ENCODE measurements at places on chromosomes 7 and 10.

GRCh38 chr7:154843670-154844237 lies 159.2 kb downstream of the PAXIP1 start:
- DNase-seq: no peak

DNA sequence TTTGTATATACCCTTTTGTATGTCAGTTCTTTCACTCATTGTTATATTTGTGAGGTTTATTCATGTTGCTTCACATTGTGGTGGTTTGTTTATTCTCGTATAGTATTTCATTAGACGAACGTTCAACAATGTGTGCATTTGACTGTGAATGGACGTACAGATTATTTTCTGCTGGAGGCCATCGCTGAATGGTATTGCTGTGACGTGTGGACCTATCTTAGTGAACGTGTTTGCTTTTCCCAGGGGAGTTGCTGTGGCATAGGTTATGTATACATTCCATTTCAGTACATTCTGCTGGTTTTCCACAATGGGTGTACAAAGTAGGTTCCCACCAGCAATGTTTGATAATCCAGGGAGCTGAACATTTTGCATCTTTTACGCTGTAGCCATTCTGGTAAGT lies 31.1 kb upstream of the PLEKHS1 start:
- DNase-seq: no peak

DNA sequence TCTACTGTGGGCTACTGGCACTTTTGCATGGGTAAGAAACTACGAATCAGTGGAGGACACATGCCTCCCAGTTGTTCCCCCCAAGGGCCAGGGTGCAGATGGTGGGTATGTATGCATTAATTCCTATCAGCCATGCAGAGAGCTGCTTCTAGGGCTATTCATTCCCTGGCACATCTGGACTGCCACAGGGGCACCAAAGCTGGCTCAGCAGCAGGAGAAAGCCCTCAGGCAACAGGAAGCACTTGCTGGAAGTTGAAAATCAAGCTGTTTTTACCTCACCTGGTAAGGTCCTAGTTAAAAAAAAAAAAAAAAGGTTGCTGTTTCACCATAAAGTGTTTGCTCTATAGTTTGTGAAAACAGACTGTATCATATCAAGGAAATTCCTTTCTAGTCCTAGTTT lies 1342.6 kb downstream of the REEP3 start:
- no peak for DNase-seq

DNA sequence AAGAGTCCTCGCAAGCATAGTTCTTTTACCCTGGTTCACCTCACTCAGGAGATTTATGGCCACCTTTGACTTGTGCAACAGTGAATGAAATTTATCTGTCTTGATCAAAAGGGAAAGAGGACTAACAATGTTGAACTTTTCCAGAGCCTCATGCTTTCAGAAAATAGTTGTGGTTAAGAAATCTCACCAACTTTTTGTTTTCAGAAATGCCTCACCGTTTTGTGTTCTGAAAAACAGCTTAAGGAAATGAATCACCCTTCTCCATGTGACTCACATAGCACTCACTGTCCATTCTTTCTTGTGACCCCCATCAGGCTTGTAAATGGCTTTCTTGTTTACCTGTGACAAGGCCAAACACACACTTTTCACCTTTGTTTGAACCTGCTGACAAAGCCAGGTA lies 148.6 kb upstream of the FAM3C start:
- DNase-seq: peak; percentile 92

- no peak for DNase-seq
Observed at GRCh38 chr10:110218632-110219031, 11.2 kb downstream of the MXI1 start.

- DNase-seq: no peak
Observed at GRCh38 chr7:98317366-98318040, 36.0 kb downstream of the BRI3 start.

DNA sequence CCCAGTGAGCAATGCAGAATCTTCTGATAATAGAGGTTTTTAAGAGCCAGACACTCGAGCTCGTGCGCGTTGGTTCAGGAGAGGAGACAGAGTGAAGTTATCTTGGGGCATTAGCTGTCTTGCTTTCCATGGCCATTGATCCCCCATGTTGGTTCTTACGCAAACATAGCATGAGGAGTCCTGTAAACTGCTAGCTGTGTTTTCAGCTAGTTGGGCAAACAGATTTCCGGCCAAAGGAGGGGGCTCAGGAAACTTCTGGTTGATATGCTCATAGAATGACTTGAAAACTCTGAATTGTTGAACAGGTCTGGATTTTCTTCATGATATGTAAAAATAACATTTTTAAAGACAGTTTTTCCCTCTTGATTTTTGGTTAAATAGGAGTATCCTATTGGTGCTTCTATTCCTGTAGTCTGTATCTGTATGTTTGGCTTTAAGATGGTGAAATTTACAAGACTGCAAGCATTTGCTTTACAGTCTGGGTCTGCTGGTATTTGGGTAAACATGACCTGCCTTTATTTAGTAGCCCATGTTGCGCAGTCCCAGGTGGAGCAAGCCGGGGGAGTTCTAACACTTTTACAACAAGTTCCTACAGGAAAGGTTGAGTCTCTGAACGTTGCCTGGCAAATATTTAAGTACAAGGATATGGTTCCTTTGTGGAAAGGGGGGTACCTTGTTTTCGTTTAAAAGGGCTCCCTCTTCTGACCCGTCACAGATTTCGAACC lies 218.4 kb upstream of the KCND2 start:
- DNase-seq: no peak

DNA sequence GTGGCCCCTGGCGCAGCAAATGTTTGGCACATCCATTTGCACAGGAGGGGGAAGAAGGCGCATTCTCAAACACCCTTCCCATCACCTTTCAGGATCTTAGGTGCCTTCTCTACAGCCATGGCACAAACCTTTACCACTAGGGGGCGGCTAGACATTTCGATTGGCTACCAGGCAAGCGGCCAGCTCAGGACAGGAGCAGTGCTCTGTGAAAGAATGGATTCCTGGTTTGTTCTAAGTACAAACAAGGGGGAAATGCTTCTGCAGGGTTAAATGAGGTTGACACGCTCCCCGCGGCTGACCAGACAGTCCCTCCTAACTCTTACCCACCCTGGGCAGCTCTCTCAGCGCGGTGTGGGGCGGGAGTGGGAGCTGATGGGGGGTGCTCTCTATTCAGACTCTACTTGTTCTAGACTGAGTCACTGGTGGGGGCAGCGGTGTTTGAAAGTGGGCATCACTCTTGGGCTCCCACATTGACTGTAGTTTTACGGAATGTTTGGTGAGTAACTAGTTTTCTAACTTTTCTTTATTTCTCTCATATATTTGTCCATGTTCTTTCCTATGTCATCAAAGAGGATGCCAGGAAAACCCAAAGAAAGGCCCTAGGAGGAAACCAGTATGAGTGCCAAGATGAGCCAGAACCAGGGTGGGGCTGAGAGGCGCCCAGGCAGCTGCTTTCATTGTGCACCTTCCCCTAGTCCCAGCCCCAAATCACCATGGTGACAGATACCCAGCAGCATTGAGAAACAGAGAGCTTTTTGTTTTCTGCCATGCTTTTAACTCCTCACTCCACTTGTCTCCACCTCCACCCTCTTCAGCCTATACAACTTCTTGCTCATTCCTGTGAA lies 61.4 kb upstream of the GPR158 start:
- DNase-seq: peak; percentile 68

- DNase-seq: peak; percentile 54
Observed at GRCh38 chr7:25847336-25848070, 304.5 kb upstream of the NFE2L3 start.

- no peak for DNase-seq
Observed at GRCh38 chr7:108335269-108335918, 120.8 kb downstream of the NRCAM start.

DNA sequence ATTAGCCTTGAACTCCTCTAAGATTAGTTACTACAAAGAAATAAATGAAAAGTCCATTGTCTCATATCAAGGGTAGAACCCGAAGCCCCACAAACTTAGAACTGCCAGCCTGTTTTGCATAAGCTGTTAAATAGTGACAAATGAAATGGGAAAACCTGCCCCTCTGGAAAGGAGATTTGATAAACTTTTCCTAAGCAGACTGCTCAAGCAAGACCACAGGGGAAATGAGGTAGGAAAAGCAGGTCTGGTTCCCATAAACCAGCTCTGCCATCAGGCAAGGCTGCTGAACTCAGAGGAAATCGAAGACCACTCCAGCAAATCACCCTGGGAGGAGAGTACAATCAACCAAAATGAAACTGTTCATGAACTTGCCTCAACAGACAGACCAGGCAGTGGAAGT lies 181.5 kb upstream of the AOAH start:
- no peak for DNase-seq

DNA sequence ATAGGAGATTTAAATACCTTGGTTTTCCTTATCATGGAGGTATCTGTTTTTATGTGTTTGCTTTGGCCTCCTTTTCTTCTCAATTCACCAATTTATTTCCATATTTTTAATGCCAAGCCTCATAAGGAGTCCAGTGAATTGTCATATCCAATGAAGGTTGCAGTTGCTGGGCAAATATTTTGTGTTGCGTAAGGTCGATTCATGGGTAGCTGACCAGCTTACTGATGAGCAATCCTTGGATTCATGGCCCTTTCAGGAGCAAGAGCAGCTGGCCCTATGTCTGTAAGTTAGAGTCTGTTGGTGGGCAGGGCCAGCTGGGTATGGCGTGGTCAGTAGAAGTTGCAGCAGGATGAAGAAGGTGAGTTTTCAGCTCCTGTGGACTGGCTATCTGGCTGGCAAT lies 182.9 kb downstream of the PFKFB3 start:
- DNase-seq: peak; percentile 80

DNA sequence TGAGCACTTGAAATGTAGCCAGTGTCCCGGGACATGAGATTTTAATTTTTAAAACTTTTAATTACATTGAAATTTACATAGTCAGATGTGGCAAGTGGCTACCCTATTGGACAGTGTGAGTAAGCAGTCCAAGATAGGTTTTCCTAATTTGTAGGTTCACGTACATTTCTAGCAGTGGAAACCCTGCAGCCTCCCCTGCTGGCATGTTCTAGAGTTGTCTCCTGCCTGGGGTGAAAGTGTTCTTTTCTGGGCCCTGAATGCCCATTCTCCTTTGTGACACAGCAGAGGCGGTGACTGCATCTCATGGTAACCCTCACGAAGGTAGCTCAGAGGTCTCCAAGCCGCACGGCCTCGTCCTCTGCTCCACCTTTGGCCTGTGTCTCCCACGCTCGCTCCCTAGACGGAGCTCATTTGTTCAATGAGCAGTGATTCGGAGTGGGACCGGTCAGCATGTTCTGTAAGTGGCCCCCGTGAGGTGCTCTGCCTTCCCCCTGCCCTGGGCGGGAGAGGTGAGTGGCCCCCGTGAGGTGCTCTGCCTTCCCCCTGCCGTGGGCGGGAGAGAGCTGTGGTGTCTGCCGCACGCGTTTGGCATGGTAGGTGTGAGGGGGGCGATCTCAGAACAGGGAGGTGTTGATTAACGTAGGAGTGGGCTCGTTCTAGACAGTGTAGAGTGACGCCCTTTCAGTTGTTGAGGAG lies 18.0 kb downstream of the WDR37 start:
- no peak for DNase-seq

DNA sequence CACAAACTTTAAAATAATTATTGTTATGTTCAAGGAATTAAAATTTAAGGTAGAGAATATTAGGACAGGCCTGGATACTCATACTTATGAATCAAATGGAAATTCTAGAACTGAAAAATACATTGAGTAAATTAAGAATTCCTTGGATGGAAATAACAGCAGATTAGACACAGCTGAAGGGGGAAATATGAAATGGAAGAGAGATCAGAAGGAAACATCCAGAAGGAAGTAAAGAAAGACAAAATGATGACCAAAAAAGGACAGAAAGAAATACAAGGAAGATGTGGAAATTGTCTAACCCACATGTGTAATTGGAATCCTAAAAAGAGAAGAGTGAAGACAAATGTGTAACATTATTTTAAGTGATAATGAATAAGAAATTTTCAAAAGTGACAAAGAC lies 128.9 kb downstream of the ATRNL1 start:
- no peak for DNase-seq

DNA sequence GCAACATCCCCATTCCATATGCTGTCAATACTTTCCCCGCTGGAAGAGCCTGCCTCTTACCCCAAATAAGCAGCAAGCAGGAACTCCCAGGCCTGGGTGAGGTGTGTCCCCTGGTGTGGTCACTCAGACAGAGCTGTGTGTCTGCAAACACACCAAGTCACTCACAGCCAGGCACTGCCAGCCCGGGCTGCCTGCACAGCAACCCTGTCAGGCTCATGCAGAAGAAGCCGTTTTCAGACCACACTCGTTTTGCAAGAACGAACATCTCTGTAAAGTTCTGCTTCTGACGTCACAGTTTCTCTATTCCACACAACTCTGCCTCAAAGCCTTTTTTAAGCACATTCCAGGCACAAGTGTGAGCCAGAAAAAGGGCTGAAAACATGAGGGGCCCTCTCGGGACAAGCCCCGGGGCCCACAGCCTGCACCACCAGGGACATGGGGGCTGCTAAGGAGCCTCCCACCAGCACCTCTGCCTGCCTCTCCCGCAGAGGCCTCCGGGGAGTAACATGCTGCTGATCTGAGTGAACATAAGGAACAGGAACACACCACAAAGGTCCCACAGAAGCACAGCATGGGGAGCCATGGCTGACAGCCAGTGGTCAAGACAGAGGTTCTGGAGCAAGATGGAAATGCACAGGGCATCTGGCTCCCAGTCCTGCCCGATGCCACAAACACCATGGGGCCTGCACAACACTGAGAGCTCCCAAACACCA lies 11.4 kb downstream of the PTPRN2 start:
- no peak for DNase-seq

- peak; percentile 44 for DNase-seq
Observed at GRCh38 chr10:33306126-33306525, 28.3 kb downstream of the NRP1 start.

GRCh38 chr10:98403812-98404504 lies 11.0 kb downstream of the PYROXD2 start:
- DNase-seq: peak; percentile 26

DNA sequence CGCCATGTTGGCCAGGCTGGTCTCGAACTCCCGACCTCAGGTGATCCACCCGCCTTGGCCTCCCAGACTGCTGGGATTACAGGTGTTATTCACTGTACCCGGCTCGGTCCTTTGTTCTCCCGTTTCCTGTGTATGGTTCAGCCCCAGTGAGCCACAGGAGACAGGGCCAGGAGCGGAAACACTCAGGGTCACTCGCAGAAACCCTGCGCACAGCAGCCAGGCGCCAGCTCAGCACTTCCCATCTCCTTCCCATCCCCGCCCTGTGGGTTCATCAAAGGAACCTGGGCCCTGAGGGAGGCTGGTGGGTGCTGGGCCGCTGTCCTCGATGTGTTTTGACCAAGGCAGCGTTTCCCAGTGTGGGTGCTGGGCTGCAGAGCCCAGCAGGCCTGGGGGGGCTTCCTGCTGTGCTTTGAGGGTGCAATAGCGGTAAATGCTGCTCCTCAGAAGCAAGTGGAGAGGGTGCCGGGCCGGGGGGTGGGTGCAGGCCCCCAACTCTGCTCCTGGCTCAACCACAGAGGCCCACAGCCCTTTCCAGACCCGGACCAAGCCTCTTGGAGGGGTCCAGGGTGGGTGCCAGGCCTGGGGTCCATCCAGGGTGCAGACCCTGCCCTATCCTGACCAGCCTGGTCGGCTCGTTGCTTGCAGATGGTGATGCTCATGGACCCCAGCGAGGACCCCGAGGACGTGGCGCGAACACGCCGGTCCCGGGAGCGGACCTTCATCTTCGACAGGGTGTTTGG lies 15.3 kb upstream of the CHST12 start:
- DNase-seq: no peak

GRCh38 chr10:22180724-22181123 lies 37.1 kb downstream of the EBLN1 start:
- no peak for DNase-seq

- no peak for DNase-seq
Observed at GRCh38 chr10:42941295-42941644, 135.6 kb upstream of the RET start.

GRCh38 chr7:99030951-99031350 lies 113.0 kb downstream of the SMURF1 start:
- peak; percentile 63 for DNase-seq
